T-helper 22 cell (primary cell): ENCODE measurements at places on chromosomes 5 and 9.
A peak's percentile ranks its signal among the peaks of the same experiment; 100 is the strongest.

DNA sequence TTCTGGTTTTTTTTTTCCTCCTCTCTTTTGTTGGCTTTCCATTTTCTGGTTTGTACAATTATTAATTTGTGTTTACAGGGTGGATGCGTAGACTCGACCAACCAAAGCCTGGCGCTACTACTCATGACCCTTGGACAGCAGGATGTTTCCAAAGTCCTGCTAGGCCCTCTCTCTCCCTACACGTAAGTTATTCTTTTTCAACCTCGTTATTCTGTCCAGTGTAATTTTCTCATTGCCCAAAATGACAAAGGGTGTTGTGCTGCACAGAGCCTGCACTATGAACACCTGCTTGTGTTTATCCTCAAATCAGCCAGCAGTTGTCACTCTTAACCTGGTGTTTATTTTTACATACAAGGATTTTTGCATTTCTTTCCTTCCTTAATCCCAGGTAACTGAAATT is 56.6 kb downstream of the RCL1 start:
- DNase-seq = no peak

- no peak for DNase-seq
These were observed 283.6 kb downstream of the NR3C1 start for GRCh38 chr5:143119881-143120341.

DNA sequence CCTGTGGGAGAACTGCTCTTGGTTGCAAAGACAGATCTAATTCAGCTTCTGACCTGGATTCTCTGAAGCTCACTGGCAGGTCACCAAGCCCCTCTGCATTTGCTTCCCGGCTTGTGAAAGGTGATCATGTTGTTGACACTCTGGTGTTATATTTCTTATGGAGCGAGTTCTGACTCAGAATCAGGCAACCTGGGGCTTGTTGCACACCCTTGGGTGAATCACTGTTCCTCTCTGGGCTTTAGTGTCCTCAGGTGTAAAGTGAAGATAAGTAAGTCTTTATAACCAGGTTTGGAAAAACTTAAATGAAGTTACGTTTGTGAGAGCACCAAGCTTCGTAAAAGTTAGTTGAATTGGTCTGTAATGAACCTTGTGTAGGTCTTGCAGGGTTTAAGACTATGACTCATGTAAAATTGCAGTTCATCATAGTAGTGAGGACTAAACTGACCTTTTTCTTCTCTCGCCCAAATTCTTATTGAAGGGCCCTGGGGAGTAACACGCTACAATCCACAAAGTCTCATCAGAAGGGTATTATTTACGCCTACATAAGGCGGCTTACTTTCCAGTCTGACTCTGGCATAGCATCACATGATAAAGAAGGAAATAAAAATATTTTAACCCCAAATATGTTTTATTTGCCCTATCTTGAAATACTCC is 218.6 kb downstream of the TMEM38B start:
- DNase-seq = no peak

DNA sequence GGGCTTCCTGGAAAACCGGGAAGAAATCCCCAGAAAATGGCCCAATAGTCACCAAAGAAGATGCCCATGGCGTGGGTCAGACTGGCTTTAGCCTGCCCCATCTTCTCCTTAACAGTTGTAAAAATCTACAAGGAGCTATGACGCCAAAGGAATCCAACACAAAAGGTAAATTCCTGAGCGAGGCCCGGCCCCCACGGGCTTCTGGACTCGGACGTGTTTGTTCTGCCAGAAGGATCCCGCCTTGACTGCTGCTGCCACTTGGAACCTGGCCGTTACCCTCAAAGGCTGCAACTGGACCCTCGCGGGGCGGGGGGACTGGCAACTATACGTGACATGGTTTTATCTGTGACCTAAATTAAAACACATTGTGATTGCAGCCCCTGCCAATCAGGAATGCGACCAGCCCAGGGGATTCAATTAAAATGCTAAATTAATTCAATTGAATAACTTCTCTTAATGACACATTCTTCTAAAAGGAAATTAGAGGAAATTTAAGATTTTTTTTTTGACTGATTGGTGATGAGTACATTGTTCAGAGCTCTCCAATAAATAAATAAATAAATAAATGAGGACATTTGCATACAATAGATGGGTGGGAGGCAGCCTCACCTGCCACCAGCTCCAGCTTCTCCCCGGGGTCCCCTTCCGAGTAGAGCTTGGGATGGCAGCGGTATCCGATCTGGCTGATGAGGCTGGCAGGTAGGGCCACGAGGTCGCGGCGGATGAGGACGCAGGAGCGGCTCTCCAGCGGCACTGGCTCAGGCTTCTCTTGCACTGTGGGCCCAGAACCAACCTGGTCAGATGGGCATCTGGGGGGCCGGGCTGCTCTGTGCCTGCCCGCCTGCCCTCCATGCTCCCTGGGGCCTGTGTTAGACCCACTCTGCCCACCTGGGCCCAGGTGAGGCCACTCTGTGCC is 54.7 kb upstream of the UBAC1 start:
- DNase-seq = no peak

DNA sequence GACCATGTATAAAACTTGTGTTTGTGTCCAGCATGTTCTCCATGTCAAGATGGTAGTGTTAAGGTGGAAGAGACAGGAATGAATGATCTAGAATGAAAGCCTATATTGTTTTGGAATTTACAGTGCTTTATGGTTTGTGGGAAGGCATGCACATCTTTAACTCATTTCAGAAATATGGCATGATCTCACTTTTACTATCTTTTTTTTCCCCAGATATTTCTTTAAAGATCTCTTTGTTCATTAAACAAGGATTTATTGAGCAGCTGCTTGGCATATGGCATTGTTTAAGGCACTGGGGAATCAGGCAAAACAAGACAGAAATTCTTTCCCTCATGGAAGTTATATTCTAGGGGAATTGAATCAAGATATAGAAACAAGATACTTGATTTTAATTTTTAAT is 51.7 kb downstream of the SLC12A2 start:
- DNase-seq = no peak

- no peak for DNase-seq
These were observed 95.6 kb upstream of the ZNF608 start for GRCh38 chr5:124841829-124842712.

DNA sequence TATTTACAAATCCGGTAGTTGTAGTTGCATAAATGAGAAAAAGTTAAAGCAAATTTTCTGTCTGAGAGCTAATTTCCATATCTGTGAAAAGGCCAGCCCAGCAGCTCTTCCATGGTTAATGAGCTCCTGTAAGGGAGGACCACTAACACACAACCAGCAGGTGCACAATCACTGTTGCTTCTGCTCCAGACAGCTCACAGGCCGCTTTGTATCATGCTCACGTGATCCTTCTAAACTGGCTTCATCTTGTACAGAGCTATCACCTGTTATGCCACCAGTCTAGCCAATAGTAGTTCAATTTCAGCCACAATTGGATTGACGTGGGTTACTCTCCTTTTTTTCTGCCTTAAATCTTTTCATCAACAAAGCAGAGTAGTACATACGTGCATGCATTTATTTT is 38.3 kb upstream of the FBXL17 start:
- no peak for DNase-seq

- no peak for DNase-seq
These were observed 1619.6 kb upstream of the WWC1 start for GRCh38 chr5:166671811-166672210.

DNA sequence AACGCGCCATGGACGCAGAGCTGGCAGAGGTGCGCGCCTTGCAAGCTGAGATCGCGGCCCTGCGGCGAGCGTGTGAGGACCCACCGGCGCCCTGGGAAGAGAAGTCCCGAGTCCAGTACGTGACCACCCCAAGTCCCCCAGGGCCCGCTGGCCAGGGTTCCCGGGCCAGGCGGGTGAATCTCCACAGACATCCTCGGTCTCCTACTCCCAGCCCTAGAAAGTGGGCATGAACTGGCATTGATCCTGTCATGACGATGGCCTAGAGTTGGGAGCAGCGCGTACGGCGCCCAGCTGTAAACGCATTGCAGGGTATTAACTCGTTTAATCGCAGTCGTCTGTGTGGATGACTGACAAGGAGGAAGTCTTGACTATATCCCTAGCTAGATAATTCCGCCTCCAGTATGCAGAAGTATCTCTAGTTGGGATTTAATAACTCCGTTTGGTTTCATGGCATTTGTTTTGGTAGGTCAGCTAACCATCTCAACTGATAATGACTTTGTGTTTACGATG is 293 bp downstream of the CENPP start:
- DNase-seq = no peak

GRCh38 chr5:139205124-139205523 is 7.0 kb upstream of the SIL1 start:
- DNase-seq = no peak

DNA sequence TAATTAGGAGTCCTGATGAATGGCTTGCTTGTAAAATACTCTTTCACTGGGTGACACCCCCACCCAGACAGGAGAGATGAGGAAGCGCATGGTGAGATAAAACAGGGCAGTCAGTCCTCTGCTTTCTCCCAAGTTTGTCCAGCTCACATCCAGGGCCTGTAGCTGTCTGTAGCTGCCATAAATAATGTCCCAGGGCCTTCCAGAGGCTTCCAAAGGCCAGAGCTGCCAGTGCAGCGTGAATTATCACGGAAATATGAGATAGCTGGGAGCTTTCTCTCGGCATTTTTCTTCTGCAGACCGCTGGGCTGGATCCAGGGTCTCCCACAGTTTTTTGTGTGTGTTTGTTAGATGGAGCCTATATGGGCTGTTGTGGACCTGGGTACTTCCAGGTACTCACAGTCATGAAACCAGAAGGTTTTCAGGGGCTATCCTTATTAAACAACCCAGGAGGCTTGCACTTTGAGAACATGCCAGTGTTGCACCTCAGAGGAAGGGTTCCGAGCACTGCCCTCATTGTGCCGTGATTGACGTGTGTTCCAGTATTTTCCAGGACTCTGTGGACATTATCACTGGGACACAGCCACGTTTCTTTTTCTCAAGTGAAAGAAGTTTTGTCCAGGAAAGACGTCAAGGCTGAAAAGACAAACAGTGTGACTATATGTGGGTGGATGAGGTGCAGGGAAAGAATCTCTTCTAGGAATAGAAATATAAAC is 117.5 kb downstream of the FGF1 start:
- no peak for DNase-seq

GRCh38 chr9:89477811-89478630 is 19.9 kb downstream of the SEMA4D start:
- peak; percentile 45 for DNase-seq

GRCh38 chr9:128550770-128551656 is 1.4 kb upstream of the SPTAN1 start:
- no peak for DNase-seq

DNA sequence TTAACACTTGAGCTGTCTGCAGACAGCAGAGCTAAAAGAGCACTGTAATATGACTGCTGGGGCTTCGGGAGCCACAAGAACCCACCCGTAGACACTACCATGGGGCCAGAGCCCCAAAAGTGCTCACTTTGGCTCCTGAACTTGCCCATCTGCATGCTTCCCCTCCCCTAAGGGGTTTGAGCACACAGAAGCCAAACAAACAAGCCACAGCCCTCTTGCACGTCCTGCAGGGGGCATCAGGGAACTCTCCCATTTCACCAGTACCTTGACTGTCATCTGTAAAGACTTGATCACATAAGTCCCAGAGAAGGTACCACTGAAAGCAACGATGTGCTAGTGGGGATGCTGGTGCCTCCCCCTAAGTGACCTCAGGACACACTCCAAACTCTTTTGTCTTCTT is 681.8 kb downstream of the SEMA5A start:
- no peak for DNase-seq

GRCh38 chr9:125529589-125530515 is 177.2 kb downstream of the MAPKAP1 start:
- no peak for DNase-seq

DNA sequence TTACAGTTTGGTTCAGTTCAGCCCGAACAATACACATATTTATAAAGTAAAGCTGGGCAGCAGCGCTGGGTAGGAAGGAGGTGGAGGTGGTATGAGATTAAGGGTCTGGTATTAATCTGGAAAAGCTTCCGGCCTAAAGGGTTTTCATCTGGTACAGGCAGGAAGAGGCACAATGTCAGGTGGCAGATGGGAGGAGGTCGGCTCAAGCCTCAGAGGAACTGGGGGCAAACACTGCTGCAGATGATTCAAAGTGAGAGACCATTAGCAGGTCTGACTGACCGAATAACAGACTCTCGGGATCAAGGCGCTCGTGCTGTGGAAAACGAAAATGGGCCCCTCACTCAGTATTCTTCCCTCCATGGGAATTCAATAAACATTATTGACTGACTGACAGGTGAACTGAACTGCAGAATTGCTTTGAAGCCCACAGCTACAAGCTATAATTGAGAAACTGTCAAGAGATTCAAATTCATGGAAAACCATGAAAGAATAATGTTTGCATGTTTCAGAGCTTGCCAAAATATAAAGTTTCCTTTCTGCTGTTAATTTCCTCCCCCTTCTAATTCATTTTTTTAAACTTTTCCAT is 75.3 kb downstream of the TMEM167A start:
- no peak for DNase-seq

GRCh38 chr9:70260007-70260443 is 1.2 kb downstream of the SMC5 start:
- DNase-seq = no peak

DNA sequence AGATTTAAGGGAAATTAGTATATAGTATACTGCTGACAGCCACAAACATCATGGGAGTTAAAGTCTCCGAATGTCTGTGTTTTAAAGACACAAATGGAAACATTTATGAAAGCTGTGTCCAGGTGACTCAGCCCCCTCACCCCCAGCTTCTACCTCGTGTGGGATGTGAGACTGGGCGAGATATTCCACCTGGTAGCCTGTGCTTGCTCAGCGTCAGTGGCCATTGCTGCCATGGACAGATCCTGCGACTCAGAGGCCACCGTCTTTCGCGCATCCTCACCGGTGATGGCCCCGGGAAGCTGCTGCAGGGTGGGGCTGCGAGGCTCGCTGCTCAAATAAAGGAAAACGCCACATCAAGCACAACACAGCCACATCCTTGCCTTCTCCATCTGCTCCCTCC is 31.2 kb upstream of the EXOC3 start:
- no peak for DNase-seq

GRCh38 chr5:1547236-1547635 is 23.5 kb upstream of the LPCAT1 start:
- DNase-seq = no peak

GRCh38 chr5:157390551-157391297 is 69.3 kb upstream of the NIPAL4 start:
- DNase-seq = peak; percentile 42

GRCh38 chr5:23740029-23740428 is 232.6 kb downstream of the PRDM9 start:
- DNase-seq = no peak

GRCh38 chr5:4130819-4131218 is 535.2 kb downstream of the IRX1 start:
- no peak for DNase-seq
